ENCODE measurements at places on chromosomes 12 and 14.

DNA sequence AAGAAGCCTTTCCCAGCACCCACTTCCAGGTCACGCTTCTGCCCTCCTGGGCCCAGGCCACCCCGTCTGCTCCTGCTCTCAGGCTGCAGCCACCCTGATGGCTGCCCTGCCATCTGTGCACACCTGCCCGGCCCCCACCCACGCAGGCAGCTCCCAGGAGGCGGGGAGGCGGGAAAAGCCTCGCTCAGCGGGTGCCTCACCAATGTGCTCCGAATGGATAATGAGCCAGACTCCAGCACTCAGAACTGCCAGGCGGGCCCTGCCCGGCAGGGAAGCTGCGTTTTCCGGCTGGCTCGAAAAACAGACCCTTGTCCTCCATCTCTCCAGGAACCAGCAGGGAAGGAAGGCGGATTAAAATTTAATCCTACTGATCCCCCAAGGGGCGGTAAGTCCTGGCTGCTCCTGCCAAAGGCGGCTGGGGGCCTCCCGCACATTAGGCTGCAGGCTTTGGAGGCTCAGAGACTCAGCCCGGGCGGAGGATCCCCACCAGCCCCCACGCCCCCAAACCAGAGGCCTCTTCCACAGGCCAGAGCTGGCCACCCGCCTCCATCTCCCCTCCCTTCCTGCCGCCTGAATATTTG is 104.0 kb downstream of the NCOR2 start:
- DNase-seq = no peak

GRCh38 chr14:24337144-24337823 is 2.4 kb upstream of the ADCY4 start:
- no peak for DNase-seq

DNA sequence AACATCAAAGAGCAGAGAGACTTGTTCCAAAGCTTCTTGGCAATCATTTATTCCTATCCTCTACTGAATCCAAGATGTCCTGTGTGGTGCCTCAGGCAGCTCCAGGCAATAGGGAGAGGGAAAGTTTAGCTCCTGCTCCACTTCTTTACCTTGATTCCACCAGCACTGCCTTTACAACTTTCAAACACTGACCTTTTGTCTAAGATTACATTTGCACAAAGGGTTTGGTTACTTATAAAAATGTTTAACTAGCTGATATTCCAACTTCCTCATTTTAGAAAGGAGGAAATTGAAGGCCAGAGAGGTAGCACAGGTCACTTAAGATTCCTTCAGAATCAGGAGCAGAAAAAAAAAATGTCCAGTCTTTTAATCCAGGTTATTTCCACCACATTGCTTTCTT is 192.7 kb downstream of the BTG1 start:
- DNase-seq = no peak

- DNase-seq = peak; percentile 72
Measured at GRCh38 chr12:104197264-104197663, 18.3 kb upstream of the TXNRD1 start.

GRCh38 chr12:100403446-100403845 is 46.6 kb downstream of the SLC17A8 start:
- DNase-seq = peak; percentile 34

DNA sequence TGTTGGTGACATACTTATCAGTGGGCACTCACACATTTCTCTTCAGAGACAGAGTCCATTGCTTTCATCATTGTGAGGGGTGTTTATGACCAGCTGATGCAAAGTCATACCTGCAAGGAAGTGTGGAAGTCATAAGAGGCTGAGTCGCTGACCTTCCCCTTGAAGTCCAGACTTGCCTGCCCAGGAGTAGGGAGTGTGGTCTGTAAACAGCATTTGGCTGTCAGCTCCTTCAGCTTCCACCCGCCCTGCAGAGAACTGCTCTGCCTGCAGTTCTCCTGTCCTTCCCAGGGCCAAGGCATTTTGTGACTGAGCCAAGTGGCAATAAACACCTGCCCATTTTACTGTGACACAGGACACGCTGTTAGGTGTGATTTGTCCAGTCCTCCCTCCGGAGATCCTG is 801.3 kb downstream of the BCL11B start:
- DNase-seq = no peak

DNA sequence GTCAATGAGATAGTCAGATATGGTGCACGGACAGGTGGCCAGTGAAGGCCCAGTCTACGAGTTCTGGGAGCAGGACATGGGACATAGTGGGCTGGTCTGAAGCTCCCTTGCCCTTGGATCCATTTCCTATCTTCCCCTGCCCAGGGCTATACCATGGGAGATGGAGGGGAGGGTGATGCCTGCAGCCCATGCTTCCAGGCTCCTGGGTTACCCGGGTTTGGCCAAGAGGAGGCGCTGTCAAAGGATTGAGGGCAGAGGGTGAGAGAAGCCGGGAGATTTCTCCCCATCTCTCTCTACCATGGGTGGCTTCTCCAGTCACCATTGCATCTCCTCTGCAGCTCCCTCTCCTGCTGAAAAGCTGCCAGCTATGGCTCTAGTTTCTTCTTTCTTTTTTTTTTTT is 52.8 kb upstream of the LHX5 start:
- no peak for DNase-seq

GRCh38 chr12:112595410-112595809 is 176.7 kb downstream of the PTPN11 start:
- DNase-seq = no peak

DNA sequence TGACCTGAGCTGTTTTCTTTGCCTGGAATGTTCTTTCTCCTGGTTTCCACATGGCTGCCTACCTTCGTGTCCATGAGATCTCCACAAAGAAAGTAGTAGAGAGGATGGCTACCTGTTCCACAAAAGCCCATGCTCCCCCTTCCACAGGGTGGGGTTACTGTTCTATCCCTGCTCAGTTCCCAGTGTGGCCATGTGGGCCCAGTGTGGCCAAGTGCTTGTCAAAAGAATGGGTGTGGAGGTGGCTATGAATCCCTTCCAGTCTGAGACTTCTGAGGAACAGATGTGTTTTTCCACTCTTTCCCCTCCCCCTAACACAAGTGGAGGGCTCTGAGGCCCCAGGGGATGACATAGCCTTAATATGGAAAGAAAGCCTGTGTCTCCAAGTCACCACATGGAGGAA is 26.2 kb upstream of the HSP90B1 start:
- no peak for DNase-seq

DNA sequence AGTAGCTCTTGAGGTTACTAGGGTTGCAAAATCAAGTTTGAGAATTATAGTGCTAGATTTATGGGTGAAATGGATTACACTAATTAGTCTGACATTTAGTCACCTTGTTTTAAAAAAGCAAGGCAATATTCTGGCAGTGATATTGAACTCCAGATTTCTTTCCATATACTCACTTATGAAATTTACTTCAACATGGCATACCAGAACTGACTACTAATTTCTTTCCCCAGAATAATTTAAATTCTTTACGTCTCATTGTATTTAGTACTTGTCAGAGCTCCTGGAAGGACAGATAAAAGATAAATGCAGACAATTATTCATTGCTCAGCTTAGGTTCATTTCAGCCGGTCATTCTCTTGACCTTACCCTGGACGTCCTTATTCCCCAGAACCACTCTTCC is 24.3 kb downstream of the EMP1 start:
- DNase-seq = peak; percentile 71

GRCh38 chr12:85627584-85627983 is 208.6 kb downstream of the RASSF9 start:
- DNase-seq = peak; percentile 80

DNA sequence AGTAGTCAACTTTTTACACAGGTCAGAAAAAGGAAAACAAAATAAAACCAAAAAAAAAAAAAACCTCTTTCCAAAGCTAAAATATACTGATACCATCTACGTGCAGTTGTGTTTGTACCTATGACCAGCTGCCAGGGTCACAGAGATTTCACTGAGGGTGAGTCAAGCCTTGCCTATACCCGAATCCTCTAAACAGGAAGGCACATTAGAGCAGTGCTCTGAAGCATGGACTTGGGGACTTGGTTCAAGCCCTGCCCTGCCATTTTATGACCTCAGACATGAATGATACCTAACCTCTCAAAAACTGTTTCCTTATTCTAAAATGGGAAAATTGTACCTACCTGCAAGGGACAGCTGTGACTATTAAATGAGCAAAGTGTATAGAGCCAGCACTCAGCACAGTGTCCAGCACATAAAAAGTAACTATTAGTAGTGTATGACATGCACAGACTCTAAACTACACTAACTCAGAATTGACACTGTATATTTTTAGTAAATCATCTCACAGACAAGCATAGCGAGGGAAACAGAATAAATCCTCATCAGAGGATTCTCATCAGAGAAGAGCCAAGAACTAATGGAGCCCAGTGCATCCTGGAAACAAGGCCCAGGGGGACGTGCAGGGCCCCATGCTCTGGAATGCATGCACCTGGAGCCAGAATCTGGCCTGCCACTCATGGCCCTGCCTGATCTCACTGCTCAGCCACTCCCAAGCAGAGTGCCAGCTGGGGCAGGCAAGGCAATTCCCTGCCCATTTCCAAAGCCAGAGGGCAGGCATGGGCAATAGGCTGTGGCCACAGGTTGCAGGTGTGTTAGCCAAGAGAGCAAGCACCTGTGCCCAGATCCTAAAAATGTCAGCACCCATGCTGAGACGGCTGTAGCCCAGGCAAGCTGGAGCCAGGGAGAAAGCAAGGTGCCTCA is 57.0 kb downstream of the NT5DC3 start:
- no peak for DNase-seq

GRCh38 chr14:106506881-106507305 is 980.5 kb downstream of the TMEM121 start:
- no peak for DNase-seq

DNA sequence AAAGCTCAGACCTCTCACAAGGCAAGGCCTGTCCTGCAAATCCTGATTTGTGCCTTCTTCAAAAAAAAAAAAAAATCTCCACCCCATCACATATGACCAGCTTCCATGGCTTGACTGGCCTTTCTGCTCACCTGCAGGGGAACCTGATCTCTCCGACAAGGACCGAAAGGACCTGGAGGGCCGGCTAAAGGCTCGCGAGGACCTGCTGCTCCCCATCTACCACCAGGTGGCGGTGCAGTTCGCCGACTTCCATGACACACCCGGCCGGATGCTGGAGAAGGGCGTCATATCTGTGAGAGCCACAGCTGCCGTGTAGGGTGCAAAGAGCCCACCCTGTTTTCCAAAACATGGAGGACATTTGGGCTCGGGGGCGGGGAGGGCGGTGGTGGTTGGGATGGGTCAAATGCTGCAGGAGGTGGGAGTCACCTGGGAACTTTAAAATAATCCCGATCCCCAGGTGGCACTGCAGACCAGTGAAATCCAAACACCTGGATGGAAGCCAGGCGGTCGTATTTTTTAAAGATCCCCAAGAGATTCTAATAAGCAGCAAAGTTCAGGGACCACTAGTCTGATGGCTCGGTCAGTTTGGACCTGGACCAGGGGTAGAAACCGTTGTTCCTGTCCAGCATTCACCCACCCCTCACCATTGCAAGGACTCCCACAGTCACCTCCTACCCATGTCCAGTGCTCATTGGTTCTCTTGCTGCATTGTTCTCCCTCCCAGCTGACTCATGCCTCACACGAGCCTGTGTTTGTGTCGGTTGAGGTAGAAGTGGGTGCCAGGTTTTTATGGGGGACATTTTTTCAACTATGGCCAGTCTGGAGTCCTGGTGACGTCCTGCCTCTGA is 44.8 kb downstream of the FOXN4 start:
- DNase-seq = peak; percentile 86

- DNase-seq = no peak
Measured at GRCh38 chr14:88604212-88604611, 41.4 kb downstream of the ZC3H14 start.

- DNase-seq = no peak
Measured at GRCh38 chr14:67996235-67996634, 176.7 kb downstream of the RAD51B start.

DNA sequence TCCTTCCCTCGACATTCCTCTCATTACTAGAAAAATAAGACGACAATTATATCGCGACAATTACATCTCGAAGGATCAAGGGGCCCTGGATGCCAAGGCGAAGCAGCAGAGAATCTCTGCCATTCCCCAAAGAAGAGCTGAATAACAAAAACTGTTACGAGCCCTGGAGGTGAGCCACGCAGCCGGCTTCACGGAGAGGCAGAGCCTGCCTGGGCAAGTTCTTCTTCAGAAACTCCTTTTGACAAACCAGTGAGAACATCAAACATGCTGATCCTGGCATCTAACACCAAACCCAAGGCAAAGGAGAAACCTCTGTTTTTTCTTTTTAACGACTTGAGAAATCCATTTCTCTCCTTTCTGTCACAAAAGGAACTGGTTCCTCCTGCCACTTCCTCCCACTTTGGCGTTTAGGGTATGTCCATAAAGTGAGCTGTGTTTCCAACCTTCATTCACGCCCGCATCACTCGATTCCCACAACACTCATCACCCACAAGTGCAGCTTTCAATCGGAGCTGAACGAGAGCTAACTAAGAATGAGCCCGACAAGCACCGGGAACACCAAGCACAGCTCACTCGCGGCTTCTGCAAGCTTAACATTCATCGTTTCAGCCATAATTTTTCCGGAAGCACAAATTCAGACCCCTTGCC is 21.5 kb downstream of the CCDC88C start:
- DNase-seq = no peak

DNA sequence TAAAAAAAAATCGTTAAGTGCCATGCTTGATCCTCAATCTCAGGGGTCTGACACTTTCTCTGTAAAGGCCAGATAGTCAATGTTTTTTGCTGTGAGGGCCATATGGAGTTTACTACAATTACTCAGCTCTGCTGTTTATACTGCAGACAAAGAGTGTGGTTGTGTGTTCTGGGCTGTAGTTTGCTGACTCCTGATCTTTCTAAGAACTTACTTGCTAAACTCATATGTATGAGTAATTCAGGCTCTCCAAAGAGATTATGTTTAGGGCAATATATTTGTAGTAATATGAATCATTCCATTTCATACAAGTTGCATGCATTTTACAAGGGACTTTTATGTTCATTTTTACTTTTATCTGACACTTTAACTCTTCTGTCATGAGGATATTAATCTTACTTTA is 188.2 kb downstream of the TMTC2 start:
- DNase-seq = peak; percentile 68

- DNase-seq = no peak
Measured at GRCh38 chr14:23042162-23042965, at the start of gene PSMB11. PSMB11 (plus strand) TSS chr14:23042212; CDS start chr14:23042226, 14 bp downstream.

DNA sequence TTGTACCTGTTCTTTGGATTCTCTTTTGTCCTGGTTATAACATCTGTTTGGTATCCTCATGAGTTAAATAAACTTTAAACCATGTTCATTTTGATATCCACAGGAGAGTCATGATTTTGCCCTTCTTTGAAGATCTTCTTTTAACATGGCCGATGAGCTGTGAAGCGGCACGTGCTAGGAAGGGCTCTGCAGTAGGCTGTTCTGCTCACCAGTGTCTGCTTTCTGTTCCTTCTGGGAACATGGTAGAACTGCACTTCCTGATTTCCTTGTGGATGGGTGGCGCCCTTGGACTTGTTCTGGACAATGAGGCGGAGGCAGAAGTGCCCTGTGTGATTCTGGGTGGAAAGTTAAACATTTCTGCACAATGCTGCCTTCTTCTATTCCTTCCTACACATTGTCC is 138.1 kb downstream of the TMEM132D start:
- DNase-seq = no peak

GRCh38 chr12:31280183-31280582 is 45.8 kb downstream of the SINHCAF start:
- no peak for DNase-seq

- DNase-seq = no peak
Measured at GRCh38 chr12:64510667-64511066, 58.7 kb downstream of the TBK1 start.

GRCh38 chr12:111467092-111467856 is 61.6 kb downstream of the SH2B3 start:
- peak; percentile 67 for DNase-seq

GRCh38 chr12:8676651-8677050 is 14.0 kb upstream of the MFAP5 start:
- no peak for DNase-seq

GRCh38 chr12:77113971-77114370 is 48.6 kb upstream of the E2F7 start:
- DNase-seq = peak; percentile 51

Data from GM23248 (cell line).